ENCODE measurements at places on chromosomes 2 and 18.

GRCh38 chr18:8758466-8758865 is 53.1 kb downstream of the MTCL1 start:
- DNase-seq = no peak

DNA sequence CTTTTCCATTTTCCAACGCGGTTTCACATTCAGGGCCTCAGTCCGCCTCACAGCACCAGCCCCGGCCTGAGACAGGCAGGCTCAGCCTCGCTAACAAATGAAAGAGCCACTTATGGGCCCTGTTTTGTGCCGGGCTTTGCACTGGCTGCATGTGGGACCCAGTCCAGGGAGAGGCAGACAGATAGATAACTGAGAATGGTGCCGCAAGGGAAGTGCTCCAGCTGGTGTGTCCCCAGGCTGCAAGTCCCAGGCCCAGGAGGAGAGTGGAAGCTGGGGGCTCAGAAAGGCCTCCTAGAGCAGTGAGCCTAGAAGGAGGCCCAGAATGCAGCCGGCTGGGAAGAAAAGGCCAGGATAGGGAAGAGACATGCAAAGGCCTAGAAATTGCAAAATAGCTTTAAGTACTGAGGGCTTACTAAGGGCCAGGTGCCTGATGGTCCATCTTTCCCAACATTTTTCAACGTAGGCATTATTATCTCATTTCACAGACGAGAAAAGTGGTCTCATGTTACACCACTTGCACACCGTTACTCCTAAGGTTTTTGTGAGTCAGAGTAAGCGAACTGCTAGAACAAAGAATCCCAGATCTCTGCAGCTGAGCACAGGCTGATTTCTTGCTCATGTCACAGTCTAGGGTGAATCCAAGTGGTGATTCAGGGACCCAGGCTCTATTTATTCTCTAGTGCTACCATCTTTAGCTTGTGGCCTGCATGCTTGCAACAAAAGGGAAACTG is 26.0 kb downstream of the ADRA2B start:
- no peak for DNase-seq

DNA sequence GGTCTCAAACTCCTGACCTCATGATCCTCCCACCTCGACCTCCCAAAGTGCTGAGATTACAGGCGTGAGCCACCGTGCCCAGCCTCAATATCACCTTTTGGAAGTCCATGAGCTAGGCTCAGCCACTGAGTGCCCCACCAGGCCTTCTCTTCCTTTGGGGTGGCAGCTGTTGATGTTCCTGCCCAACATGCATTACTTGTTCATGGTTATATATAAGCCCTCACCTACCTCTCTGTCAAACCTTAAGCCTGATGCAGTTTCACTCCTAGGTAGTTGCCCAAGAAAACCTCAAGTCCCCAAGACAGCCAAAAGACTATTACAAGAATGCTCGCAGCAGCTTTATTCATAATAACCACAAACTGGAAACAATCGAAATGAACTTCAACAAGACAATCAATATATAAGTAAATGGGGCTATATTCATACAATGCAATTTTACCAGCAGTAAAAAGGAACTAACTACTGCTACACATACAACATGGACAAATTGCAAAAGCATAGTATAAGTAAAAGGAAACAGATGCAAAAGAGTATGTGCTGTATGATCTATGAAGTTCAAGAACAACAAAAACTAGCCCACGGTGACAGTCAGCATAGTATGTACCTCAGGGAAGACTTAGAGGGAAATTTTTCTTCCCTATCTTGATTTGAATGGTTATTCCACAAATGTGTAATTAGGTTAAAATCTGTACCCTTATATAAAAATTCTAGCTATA is 59.6 kb upstream of the REL start:
- no peak for DNase-seq

DNA sequence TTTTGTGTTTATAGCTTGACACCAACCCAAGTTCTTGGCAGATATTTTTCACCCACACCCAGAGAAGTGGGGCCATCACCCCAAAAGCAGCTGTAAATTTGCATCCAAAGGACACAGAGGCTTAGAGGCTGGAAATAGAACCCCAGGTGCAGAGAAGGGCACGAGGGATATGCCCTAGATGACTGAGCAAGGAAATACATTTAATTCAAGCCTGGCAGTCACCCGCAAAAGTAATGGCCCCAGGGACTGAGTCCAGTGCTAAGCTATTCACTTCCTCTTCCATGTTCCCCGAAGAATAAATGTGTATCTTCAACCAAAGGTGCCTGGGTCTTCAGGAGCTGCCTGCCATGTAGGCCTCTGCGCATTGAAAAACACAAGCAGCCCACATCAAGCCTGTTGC is 14.0 kb upstream of the REG3G start:
- no peak for DNase-seq

DNA sequence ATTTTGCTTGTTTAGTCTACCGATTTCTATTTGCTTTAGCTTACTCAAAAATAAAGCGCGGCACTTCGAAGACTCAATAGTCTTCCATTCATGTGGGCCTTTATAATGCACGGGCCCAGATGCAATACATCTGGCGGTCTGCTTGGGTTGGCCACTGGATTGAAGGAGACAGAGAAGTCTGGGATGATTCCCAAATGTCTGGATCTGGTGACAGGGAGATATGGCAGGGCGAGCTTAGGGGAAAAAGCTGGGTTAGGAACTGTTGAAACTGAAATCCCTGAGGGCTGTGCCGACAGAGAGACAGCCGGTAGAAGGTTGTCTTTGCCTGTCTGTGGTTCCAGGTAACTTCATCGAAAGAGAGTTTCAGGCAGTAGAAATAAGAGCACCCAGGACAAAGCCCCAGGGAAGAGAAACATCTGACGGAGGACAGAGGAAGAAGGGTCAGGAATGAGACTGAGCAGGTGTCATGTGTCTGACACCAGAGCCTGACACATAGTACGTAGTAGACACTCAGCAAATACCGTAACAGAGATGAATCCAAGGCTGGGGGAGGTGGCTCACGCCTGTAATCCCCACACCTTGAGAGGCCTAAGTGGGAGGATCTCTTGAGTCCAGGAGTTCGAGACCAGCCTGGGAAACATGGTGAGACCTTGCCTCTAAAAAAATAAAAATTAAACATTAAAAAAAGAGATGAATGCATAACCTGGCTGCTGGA is 13.6 kb downstream of the CLUL1 start:
- DNase-seq = no peak

- peak; percentile 40 for DNase-seq
Measured at GRCh38 chr2:8132351-8132831, 549.5 kb upstream of the ID2 start.

All from fibroblast of skin of back (primary cell).